ENCODE measurements at places on chromosomes 4 and X. TPM values are rescaled to one million over a fixed set of nuclear protein-coding genes. Genes with fewer than 3 reads are reported as not detected.

Gene IQSEC2
- 14.3 TPM for polyA plus RNA-seq

Gene HTR2C
- polyA plus RNA-seq, result 0.76 TPM

Gene RNF150
- 20.1 TPM for polyA plus RNA-seq

Gene PLK4
- polyA plus RNA-seq, result 6.5 TPM

Gene LRBA
- 21.3 TPM for polyA plus RNA-seq

Gene CT47A7
- polyA plus RNA-seq, result not detected

Gene LNX1
- polyA plus RNA-seq, result 2.1 TPM

Gene FAM184B
- not detected for polyA plus RNA-seq

Gene GPR82
- polyA plus RNA-seq, result 0.11 TPM

Gene CENPI
- 2.4 TPM for polyA plus RNA-seq

Gene ZNF41
- polyA plus RNA-seq, result 4.5 TPM

Gene SLC6A14
- polyA plus RNA-seq, result not detected

Gene DDX53
- not detected for polyA plus RNA-seq

Gene ZNF732
- polyA plus RNA-seq, result 0.10 TPM

Gene NEIL3
- 11.2 TPM for polyA plus RNA-seq

Data from cardiac muscle cell (in vitro differentiated cells and primary cell).